ENCODE measurements at places on chromosomes 1 and 21. TPM values are rescaled to one million over a fixed set of nuclear protein-coding genes. Genes with fewer than 3 reads are reported as not detected.

- no peaks in the 10 kb centered on the region for H3K4me1 ChIP-seq
- H3K4me3 ChIP-seq, result no peak overlapping the region
- H3K27ac ChIP-seq, result no peak overlapping the region
- H3K36me3 ChIP-seq, result no peaks in the 10 kb centered on the region
- no peak for DNase-seq
Measured at GRCh38 chr1:25580927-25581326, 35.7 kb upstream of the MAN1C1 start.

DNA sequence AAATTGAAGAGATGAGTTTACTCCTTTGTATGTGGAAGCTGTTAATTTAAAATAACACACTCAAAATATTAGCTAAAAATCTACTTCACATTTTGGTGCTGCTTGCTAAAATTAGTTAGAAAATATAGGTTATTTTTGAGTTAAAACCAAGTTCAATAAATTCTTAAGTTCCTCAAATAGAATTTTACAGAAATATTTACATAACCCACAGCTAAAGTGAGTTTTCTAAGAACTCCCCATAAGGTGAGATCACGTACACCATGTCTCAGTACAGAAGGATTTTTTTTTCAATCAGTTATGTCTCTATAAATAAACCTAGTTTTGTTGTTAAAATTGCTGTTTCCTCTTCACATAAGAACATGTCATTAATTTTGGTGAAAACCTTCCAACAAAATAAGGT is 108.0 kb downstream of the SDCCAG8 start:
- H3K4me3 ChIP-seq, result no peak overlapping the region
- peaks cover 23% of the 10 kb centered on the region for H3K4me1 ChIP-seq

GRCh38 chr1:39391691-39392679 is 99.5 kb upstream of the BMP8A start:
- H3K27me3 ChIP-seq, result no peaks in the 10 kb centered on the region
- peak overlapping the region; percentile 2 for H3K4me3 ChIP-seq
- H3K27ac ChIP-seq, result peak overlapping the region; percentile 68
- peaks cover 28% of the 10 kb centered on the region for H3K36me3 ChIP-seq
- H3K4me1 ChIP-seq, result peaks cover 75% of the 10 kb centered on the region
- no peak for DNase-seq

CCDC17 gene
- 0.81 TPM for total RNA-seq

GRCh38 chr1:12063141-12064072 is at the start of gene TNFRSF8:
Gene TNFRSF8 (plus strand): TSS chr1:12063303. CDS start chr1:12063599, 296 bp downstream.
- no peak for DNase-seq
- no peak within 1 kb of the TSS for H3K4me3 ChIP-seq
- peaks cover 15% of the 10 kb centered on the region for H3K27me3 ChIP-seq

GRCh38 chr21:39350094-39351005 is 1.5 kb upstream of the HMGN1 start:
- DNase-seq, result no peak
- H3K27ac ChIP-seq, result peak overlapping the region; percentile 91
- H3K36me3 ChIP-seq, result no peaks in the 10 kb centered on the region
- no peaks in the 10 kb centered on the region for H3K27me3 ChIP-seq
- H3K4me1 ChIP-seq, result no peaks in the 10 kb centered on the region
- H3K4me3 ChIP-seq, result peak overlapping the region; percentile 70

DNA sequence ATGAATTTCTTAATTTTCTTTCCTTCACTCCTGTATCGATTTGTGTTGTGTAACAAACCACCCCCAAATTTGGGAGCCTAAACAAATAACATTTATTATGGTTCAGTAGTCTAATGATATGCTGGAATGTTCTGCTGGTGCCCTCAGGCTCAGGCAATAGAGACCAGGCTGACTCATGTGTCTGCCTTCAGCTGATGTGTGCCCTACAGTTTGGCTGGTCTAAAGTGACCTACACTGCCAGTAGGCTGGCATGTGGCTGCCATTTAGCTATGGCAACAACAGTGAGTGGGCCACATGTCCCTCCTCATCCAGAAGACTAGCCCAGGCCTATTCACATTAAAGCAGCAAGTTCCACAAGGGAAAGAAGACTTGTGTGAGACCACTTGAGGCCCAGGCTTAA is 115.8 kb downstream of the PTPRC start:
- H3K4me3 ChIP-seq, result no peak overlapping the region
- H3K36me3 ChIP-seq, result no peaks in the 10 kb centered on the region
- no peaks in the 10 kb centered on the region for H3K27me3 ChIP-seq

HSF2BP gene
- not detected for total RNA-seq

- H3K4me3 ChIP-seq, result no peak overlapping the region
- no peaks in the 10 kb centered on the region for H3K4me1 ChIP-seq
- no peak for DNase-seq
- no peaks in the 10 kb centered on the region for H3K27me3 ChIP-seq
- no peaks in the 10 kb centered on the region for H3K36me3 ChIP-seq
- H3K27ac ChIP-seq, result no peak overlapping the region
Measured at GRCh38 chr1:203554071-203554470, 60.1 kb downstream of the OPTC start.

GRCh38 chr1:160163615-160164014 is 12.2 kb downstream of the ATP1A4 start:
- H3K4me1 ChIP-seq, result no peaks in the 10 kb centered on the region
- H3K27me3 ChIP-seq, result no peaks in the 10 kb centered on the region
- no peaks in the 10 kb centered on the region for H3K36me3 ChIP-seq
- no peak for DNase-seq

DNA sequence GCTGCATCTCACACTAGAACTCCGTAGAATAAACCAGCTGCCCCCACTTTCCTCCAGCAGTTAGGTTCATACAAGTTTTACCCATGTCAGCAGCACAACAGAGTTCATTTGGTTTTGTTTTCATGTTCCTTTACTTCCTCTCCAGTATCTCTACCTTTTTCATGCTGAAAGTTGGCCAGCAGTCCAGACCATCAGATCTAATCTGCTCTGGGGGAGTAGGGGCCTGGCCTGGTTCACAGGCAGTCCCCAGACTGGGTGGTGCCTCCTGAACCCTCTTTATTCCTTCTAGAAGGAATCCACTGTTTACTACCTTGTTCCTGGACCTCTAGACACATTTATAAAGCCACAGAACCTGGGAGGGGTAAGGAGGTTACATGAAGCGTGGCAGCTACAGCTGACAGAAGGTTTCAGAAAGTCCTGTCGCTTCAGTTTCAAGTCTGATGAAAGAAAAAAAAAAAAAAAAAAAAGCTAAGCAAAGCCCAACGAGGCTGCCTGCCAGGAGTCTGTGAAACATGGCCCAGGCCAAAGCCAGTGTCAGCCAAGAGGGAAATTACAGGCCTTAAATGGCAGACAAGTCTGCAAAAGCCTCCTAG is 184.6 kb upstream of the JUN start:
- peak overlapping the region; percentile 96 for H3K27ac ChIP-seq
- H3K4me3 ChIP-seq, result no peak overlapping the region
- no peaks in the 10 kb centered on the region for H3K36me3 ChIP-seq
- H3K27me3 ChIP-seq, result no peaks in the 10 kb centered on the region
- H3K4me1 ChIP-seq, result peaks cover 23% of the 10 kb centered on the region
- peak; percentile 88 for DNase-seq

DNA sequence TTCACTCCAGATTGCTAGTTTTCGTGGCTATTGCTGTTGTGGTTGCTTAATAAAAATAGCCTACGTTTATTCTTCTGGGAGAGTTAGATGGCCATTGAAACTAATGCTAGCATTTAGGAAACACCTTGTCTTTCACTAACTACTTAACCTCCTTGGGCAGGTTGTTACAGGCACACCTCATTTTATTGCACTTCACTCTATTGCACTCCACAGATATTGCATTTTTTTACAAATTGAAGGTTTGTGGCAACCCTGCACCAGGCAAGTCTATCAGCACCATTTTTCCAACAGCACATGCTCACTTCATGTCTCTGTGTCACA is 11.3 kb upstream of the MARK1 start:
- no peak overlapping the region for H3K27ac ChIP-seq
- H3K36me3 ChIP-seq, result no peaks in the 10 kb centered on the region
- DNase-seq, result no peak
- H3K4me1 ChIP-seq, result no peaks in the 10 kb centered on the region
- no peaks in the 10 kb centered on the region for H3K27me3 ChIP-seq

GRCh38 chr21:20418353-20418752 is 579.9 kb upstream of the NCAM2 start:
- H3K27ac ChIP-seq, result no peak overlapping the region
- no peaks in the 10 kb centered on the region for H3K36me3 ChIP-seq
- no peaks in the 10 kb centered on the region for H3K27me3 ChIP-seq
- no peak for DNase-seq

GRCh38 chr21:36185523-36185922 is 28.9 kb downstream of the DOP1B start:
- no peak overlapping the region for H3K4me3 ChIP-seq
- no peaks in the 10 kb centered on the region for H3K36me3 ChIP-seq
- H3K27ac ChIP-seq, result no peak overlapping the region
- peak; percentile 4 for DNase-seq
- peaks cover 35% of the 10 kb centered on the region for H3K4me1 ChIP-seq

- no peaks in the 10 kb centered on the region for H3K27me3 ChIP-seq
- no peaks in the 10 kb centered on the region for H3K4me1 ChIP-seq
Measured at GRCh38 chr21:34899760-34900159, 149.3 kb downstream of the RUNX1 start.

- no peak for DNase-seq
- no peak overlapping the region for H3K27ac ChIP-seq
- H3K27me3 ChIP-seq, result peaks cover 9% of the 10 kb centered on the region
- H3K4me1 ChIP-seq, result no peaks in the 10 kb centered on the region
- no peaks in the 10 kb centered on the region for H3K36me3 ChIP-seq
- no peak overlapping the region for H3K4me3 ChIP-seq
Measured at GRCh38 chr1:17119773-17120480, 676 bp upstream of the PADI2 start.

GPR137B gene
- 18.6 TPM for total RNA-seq

TMEM240 gene
- not detected for total RNA-seq

DNA sequence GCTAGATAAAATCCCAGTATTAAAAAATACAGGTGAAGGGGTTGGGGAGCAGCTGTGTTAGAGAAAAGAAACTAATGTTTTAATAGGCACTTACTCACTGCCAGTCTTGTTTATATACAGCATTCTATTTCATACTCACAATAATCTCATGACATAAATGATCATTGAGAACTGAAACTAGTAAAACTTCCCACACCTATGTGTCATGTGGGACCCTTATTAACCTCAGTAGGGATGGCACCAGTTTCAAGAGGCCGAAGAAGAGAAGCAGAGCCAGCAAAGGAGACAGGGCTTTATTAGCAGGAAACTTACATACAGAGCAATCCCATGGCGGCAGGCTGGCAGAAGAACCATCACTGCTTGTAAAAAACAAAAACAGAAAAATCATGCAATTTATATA is 48.8 kb upstream of the KCNH1 start:
- no peaks in the 10 kb centered on the region for H3K36me3 ChIP-seq
- H3K27me3 ChIP-seq, result no peaks in the 10 kb centered on the region
- no peaks in the 10 kb centered on the region for H3K4me1 ChIP-seq

GRCh38 chr1:109516872-109517271 is 7.3 kb upstream of the AMIGO1 start:
- no peaks in the 10 kb centered on the region for H3K36me3 ChIP-seq
- no peaks in the 10 kb centered on the region for H3K27me3 ChIP-seq
- no peak for DNase-seq
- no peaks in the 10 kb centered on the region for H3K4me1 ChIP-seq
- no peak overlapping the region for H3K4me3 ChIP-seq

SERTAD4 gene
- not detected for total RNA-seq

DNA sequence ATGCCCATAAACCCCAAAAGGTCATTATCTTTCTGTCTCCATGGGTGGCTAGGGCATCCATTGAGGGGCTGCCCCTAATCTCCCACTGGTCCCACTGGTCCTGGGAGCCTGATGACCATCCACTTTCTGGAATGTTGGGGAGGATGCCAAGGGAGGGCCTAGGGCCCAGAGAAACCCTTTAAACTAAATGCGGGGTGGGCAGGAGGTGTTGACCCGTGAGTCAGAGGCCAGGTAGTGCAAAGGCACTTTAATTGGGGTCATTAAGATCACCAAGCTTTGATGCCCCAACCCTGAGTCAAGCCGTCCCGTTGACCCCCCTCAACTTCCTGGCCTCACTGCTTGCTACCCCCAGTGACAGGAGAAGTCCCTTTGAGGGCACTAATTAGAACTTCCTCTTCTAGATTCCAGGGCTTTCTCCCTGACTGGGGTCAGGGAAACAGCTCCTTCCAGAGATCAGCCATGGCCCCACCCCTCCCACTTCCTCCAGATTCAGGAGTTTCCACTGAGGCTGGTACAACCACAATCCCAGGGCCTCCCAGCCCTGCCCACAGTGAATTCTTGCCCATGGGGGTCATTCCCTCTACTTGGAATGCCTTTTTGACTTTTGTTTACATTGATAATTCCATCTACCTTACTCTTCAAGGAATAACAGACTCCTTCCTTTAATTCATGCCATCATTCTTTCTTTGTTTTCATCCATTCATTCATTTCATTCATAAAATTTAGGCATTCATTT is 15.5 kb upstream of the SERINC2 start:
- no peaks in the 10 kb centered on the region for H3K27me3 ChIP-seq
- H3K4me3 ChIP-seq, result no peak overlapping the region
- DNase-seq, result no peak
- H3K4me1 ChIP-seq, result no peaks in the 10 kb centered on the region
- no peaks in the 10 kb centered on the region for H3K36me3 ChIP-seq

CHRM3 gene
- total RNA-seq, result under 0.01 TPM

DNA sequence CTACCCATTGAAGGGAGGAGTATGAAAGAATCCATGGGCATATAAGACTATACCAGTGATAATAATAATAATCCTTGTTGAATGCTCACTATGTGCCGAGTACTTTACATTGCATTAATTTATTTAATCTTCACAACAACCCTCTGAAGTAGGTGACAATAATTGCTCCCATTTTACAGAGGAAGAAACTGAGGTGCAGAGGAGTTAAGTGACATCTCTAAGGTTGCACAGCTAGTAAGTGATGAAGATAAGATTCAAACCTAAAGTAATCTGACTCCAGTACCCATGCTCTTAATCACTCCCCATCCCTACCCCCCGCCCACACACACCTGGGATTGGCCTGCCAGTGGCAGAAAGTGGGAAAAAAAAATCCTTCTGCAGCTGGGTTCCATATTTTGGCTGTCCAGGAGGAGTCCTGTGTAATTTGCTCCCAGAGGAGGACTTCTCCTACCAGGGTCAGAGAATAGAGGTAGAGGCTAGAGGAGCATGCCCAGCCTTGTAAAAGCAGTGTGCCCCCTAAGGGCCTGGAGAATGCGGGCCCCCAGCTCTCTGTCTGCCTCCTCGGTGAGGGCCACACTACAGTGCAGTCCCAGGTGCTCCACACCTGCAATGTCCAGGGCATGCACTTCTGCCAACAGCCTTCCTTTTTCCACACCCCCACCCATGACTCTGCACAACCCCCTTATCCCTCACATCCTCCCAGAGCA is 57.8 kb downstream of the TMEM53 start:
- H3K4me3 ChIP-seq, result no peak overlapping the region
- H3K27me3 ChIP-seq, result no peaks in the 10 kb centered on the region
- H3K36me3 ChIP-seq, result no peaks in the 10 kb centered on the region
- no peaks in the 10 kb centered on the region for H3K4me1 ChIP-seq
- no peak overlapping the region for H3K27ac ChIP-seq

TMPRSS2 gene
- 47.3 TPM for total RNA-seq

DNA sequence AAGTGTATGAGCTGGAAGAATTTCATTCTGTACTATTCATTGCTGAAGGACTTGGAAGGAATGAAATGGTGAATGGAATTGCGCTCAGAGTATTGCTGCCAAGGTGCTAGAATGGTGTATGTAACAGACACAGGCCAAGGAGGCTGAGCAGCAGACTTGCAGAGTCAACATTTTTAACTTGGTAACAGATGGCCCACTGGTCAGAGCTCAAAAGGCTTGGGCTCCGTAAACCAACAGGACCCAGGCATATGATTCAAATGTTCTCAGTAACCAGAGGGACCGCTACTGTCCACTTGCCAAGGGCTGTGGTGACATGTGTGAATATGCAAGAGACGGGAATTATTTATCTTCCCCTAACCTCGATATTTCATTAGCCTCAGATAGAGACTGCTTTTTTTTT is 28.8 kb upstream of the PTGFRN start:
- DNase-seq, result no peak
- no peaks in the 10 kb centered on the region for H3K4me1 ChIP-seq
- no peaks in the 10 kb centered on the region for H3K36me3 ChIP-seq
- no peaks in the 10 kb centered on the region for H3K27me3 ChIP-seq
- H3K27ac ChIP-seq, result no peak overlapping the region
- no peak overlapping the region for H3K4me3 ChIP-seq
